Mesothelial cell of epicardium (in vitro differentiated cells): ENCODE measurements at places on chromosomes 12 and 14.

- DNase-seq = no peak
Observed at GRCh38 chr14:32129124-32129523, 52.0 kb downstream of the ARHGAP5 start.

DNA sequence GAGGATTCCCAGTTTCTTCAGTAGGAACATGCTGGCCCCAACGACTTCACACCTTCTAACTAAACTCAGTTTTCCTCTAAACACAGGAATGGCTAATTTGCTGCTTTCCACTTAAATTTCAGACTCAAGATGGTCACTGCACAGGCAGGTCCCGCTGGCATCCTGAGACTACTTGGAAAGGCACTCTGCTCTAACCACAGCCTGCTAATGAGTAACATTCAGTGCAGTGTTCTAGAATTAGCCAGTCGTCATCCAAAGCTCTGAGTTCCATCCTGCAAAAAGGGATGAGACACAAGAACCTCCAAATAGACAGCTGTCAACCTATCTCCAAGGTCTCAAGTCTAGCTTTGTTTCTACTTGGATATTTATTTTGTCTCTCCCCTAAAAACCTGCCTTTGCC lies 6.0 kb downstream of the CCDC92 start:
- no peak for DNase-seq

DNA sequence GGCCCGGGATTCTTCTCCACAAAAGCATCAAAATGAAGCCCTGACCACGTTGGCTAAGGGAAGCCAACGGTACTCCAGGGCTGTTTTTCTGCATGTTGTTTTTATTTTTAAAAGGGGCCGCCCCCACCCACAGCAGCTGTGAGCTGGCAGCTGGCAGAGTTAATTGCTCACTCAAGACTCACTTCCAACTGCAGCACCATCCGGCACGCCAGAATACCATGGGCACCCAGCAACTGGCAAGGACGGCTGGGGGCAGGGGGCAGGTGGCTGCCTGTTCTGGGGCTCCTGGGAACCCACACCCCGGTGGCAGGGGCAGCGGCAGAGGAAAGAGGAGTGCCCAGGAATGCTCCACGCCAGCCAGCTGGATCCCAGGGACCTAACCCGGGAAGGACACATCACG lies 44.3 kb downstream of the NCOR2 start:
- no peak for DNase-seq

DNA sequence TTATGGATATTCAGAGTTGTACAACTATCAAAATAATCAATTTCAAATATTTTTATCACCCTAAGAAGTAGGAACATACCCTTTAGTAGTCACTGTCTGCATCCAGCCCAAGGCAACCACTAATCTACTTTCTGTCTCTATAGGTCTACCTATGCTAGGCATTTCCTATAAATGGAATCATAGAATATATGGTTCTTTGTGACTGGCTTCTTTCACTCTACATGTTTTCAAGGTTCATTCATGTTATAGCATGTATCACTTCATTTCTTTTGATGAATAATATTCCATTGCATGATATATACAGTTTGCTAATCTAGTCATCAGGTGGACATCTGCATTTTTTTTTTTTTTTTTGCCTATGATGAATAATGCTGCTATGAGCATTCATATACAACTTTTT lies 112.4 kb downstream of the PPP1R12A start:
- DNase-seq = no peak

- DNase-seq = no peak
Observed at GRCh38 chr12:12909995-12910420, 18.6 kb downstream of the GPRC5A start.

GRCh38 chr12:54412348-54412747 lies 6.7 kb downstream of the ITGA5 start:
- DNase-seq = no peak

DNA sequence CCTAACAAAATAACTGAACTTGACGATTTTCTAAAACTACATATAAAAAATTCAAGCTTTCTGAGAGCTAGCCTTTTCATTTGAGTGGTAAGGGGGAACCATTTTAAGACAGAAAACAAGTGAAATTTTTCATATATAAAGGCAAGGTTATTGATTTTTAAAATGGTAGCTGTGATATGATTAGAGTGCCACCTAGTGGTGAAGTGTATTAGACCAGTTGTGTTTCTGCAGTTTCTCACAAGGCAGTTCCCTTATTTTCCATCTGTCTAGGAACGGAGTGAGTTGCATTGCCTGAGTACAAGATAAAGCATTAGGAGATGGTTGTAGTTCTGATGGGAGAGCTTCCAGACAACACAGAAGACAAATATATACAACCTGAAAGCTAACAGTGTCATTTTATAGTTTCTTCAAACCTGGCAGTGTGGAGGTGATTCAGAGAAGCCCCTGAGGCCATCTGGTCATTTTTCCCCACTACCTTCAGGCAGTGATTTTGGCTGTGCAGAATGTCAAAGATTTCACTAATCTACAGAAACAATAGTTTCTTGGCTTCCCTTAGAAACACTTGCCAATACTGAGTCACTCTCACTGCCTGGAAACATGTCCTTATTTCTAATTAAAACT lies 180.8 kb downstream of the C12orf50 start:
- no peak for DNase-seq

GRCh38 chr12:116336542-116337065 lies 59.1 kb upstream of the MED13L start:
- no peak for DNase-seq

DNA sequence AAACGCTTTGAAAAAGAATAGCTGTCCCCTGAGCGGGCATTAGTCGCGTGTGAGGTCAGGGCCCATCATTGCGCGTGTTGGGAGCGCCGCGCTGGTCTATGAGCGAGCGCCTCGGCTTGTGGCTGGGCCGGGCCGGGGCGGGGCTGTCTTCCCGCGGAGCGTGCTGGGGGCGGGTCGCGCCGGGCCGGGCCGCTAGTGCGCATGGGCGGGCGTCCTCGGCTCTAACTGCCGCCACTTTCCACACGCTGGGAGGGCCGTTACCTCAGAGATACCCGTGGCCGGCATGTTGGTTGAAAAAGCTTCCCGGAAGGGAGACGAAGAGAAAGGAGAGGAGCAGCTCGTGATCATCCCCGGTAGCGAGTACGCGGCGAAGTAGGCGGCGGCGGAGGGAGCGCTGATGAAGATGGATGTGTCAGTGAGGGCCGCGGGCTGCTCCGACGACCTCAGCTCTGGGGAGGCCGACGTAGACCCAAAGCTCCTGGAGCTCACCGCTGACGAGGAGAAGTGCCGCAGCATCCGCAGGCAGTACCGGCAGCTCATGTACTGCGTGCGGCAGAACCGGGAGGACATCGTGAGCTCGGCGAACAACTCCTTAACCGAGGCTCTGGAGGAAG lies at the start of gene EID3:
EID3 (plus strand) TSS at position 202 of the 614 bp plus-strand sequence; CDS start at position 398, 196 bp downstream.
- DNase-seq = peak; percentile 75

- DNase-seq = no peak
Observed at GRCh38 chr14:54226103-54226502, 170.7 kb upstream of the CDKN3 start.

DNA sequence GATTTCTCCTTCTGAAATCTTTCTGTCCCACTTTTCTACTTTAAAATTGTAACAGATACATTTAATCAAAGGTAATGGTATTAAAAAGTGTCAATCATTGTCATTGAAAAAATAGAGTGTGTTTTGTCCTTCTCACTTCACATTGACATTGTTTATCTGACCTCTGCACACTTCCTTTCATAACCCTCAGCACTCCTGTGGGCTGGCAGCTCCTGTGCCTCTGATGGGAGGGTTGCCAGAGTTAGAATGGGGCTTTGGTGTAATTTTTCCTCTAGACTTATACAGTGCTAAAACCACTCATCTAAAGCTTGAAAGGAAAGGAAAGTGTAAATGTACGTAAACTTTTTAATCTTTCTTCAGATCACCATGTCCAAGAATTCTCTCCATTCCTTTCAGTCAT lies 23.7 kb downstream of the KCNA1 start:
- no peak for DNase-seq

- DNase-seq = no peak
Observed at GRCh38 chr12:70719071-70719470, 81.8 kb upstream of the PTPRB start.

DNA sequence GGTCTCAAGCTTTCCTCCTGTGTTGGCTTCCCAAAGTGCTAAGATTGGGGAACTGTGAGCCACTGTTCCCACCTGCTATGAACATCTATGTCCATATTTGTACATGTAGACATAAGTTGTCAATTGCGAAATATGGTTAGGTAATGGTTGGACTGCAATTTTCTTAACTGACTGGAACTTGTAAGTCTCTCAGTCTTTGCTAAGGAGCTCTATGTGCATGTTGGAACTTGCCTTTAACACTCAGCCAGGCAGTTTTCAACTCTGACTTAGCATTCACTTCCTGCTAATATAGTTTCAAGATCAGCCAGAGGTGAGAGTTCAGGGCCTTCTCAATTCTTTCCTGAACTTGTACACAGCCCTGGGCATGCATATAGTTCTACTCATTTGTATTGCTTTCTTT lies 44.5 kb upstream of the EEA1 start:
- DNase-seq = no peak

- no peak for DNase-seq
Observed at GRCh38 chr12:75784591-75784990, 247.0 kb downstream of the PHLDA1 start.

DNA sequence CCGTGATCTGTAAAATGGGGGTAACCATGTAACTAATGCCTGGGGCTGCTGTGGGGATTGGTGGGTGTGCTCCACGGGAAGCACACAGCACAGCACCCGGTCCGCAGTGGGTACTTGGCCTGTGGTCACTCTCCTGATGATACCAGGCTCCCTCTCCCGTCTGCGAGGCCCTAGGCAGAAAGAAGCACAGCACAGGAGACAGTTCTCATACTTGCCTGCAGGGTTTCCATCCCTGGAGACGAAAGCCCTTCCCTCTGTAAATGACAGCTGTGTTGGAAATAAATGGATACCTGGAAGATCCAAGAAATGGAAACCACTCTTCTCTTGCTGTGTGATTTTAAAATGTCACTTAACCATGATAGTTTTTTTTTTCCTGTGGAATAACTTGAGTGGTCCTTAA lies 7.9 kb upstream of the PRMT8 start:
- no peak for DNase-seq

GRCh38 chr12:102314821-102315220 lies 117.2 kb upstream of the PMCH start:
- no peak for DNase-seq

GRCh38 chr14:49893309-49894213 lies 679 bp downstream of the ARF6 start:
- DNase-seq = peak; percentile 73

- no peak for DNase-seq
Observed at GRCh38 chr14:105074601-105075053, 9.4 kb upstream of the GPR132 start.

DNA sequence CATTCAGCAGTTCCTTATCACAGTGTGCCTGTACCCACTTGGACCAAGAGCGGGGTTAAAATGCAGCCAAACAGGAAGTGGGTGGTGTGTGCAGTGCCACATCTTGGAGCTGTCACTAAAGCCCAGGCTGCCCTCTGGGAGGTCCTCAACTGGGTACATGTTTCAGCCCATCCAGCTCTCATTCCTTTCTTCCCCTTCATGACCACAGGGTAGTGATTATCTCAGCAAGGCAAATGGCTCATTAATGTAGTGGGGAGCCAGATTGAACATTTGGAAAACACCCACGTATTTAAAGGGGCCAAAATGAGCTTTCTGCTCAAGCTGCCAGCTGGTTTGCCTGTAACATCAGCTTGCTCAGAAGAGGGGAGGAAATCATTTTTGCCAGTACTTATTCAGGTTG lies 210.8 kb upstream of the BTG1 start:
- DNase-seq = no peak

- no peak for DNase-seq
Observed at GRCh38 chr12:51819736-51820525, 28.6 kb downstream of the FIGNL2 start.

GRCh38 chr14:68756000-68756481 lies 36.8 kb downstream of the ZFP36L1 start:
- DNase-seq = no peak

- no peak for DNase-seq
Observed at GRCh38 chr12:131221061-131221956, 267.6 kb downstream of the ADGRD1 start.
